Left kidney (tissue), 8 donors: ENCODE measurements at places on chromosomes 2 and 18.

- DNase-seq, result no peak
These were observed 218.7 kb upstream of the PIEZO2 start for GRCh38 chr18:11368020-11368419.

- no peak for DNase-seq
These were observed 65.9 kb downstream of the KCNF1 start for GRCh38 chr2:10977621-10978020.

DNA sequence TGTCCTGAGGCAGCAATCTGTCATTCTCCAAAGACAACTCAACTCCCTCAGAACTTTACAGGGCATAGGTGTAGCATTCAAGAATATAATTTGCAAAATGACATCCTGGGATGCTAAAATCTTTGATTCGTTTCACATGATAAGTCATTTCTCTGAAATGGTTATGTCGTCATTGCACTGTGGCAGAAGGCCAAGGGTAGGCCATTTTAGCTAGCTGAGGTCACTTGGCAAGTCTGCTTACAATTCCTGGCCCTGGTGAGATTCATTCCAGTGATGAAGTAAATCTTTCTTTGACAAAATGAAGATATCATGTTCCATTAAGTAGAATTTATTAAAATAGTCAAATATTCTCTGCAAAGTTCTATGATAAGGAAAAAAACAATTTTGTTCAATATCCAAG lies 1410.3 kb upstream of the LRRTM1 start:
- no peak for DNase-seq

- no peak for DNase-seq
These were observed 266.9 kb downstream of the DYSF start for GRCh38 chr2:71720283-71720560.

GRCh38 chr2:54876764-54877163 lies 153.3 kb downstream of the EML6 start:
- DNase-seq, result no peak

DNA sequence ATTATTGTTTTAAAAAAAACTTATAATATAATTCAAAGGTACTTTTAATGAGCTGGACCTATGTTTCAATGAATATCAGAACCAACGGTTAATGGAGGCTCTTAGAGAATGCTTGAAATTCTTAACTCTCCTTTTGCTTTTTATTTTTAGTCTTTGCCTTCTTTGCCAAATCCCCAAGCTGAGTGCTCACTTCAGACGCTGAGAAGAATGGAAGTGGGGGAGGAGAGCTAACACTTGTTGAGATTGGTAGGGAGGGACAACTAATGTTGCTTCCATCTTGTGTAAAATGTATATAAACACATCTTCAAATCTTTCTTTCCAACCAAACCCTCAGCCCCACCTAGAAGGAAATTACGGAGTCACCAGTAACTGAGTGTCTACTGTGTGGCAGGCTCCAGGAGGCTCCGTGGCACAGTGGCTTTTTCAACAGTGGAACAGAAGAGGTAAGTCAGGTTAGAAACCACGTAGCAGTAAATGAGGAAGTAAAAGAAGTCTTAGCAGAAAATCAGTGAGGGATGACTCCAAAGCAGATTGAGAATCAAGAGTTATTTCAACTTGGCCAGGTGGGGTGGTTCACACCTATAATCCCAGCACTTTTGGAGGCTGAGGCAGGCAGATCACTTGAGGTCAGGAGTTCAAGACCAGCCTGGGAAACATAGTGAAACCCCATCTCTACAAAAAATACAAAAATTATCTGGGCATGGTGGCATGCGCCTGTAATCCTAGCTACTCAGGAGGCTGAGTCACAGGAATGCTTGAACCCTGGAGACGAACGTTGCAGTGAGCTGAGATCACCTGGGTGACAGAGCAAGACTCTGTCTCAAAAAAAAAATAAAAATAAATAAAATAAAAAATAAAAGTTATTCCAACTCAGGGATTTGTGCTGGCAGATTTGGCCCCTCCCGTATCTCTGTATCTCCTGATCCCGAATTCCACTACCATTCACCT lies 45.0 kb upstream of the CREB1 start:
- DNase-seq, result no peak

DNA sequence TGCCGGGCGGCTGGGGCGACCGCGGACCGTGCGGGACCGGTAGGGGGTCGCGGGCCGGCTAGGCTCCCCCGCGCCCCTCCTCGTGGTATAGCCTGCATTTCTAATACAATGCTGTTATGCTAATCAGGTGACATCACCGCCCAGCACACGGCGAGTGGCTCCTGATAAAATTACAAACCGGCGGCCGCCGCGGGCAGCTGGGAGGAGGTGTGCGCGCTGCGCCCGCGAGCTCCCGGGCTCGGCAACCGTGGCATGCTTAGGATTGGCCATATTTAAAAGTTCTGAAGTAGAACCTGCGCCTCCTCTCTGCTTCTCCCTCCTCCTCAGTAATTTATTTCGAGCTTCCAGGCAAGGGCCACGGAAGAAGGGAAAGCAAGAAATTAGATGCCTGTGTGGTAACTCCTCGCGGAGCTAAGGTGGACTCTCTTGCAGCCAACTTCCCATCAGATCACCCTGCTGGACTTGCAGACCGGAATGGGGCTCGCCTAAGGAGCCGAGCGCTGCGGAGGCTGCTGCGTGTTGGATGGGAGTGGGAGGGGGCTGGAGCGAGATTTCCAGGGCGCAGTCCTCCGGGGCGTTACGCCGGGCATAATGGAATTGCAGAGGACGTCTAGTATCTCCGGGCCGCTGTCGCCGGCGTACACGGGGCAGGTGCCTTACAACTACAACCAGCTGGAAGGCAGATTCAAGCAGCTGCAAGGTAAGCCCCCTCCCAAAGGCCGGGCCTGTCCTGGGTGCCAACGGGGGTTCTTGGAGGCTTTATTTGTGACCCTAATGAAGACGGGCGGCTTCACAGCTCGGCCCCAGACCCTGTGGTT lies 102.3 kb downstream of the SPTBN1 start:
- DNase-seq, result no peak

DNA sequence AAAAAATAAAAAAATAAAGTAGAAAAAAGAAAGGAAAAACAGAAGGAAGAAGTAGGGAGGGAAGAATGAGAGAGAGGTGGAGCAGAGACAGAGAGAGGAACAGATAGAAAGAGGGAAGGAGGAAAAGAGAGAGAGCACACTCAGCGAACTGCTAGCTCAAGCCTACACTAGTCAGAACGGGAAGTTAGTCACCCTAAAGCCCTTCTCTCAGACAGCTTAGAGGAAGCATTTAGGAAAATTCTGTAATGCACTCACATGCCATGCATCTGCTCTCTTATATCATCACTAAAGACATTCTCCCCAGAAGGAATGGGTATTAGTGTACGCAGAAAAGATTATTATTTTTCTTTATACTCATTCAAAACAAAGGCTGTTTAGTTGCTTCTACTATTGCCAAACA lies 68.1 kb upstream of the SULT1C3 start:
- DNase-seq, result no peak

DNA sequence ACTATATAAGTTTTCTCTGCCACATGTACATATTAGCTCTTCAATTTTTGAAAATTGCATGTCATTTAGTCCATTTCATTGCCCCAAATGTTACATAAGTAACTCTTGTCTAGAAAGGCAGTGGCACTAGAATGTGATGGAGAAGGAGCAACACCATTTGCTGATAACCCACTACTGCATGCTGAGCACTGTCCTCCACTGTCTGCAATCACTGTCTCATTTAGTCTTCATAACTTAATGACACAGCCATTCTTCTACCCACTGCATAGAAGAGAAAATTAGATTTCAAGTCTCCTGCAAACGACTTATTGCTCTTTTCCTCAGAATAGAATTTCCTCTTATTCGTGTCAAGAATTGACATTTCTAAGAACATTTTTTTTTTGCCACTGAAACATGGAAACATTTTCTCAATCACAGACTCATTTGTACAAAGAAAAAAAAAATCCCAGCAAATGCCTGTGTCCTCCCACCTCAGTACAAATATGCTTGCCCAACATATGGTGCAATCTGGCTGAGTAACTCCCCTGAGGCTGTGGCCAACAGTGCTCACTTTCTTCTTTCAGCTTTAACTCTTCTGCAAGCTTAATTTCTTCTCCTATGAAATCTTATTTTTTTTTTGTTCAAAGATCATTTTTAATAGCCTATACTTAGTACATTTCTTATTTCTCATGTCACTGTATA lies 768.6 kb upstream of the HS6ST1 start:
- DNase-seq, result no peak

DNA sequence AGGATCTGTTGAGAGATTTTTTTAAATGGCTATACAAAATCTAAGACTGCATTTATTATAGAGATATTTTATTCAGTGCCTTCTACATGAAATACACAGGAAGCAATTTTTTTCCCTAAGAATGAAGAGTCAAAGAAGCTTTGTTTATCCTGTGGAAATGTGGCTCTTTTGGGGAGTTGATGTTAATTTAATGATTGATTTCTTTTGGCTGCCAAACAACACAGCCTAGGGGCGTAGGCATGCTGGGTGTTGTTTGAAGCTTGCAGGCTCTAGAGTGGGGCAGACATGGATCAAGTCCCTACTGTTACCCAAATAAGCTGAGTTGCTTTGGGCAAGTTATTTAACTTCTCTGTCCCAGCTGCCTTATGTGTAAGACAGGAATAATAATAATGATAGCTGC lies 21.1 kb upstream of the PLEK start:
- DNase-seq, result no peak

DNA sequence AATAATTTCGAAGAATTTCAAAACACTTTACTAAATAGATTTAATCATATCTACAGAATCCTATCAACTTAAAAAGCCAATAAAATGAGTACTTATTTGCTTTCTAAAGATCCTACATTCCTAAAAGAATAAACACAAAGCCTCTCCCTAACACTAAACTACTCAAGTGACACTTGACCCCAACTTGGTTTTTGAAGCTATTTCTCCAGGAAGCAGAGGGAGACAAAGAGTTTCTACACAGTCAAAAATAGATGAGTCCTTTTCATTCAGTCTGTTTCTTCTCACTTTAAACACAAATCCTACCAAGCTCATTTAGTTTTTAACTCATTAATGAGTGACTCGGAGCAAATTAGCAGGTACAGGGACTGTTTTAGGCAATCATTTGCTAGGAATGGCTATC lies 2.1 kb downstream of the ATL2 start:
- DNase-seq, result peak; percentile 22

DNA sequence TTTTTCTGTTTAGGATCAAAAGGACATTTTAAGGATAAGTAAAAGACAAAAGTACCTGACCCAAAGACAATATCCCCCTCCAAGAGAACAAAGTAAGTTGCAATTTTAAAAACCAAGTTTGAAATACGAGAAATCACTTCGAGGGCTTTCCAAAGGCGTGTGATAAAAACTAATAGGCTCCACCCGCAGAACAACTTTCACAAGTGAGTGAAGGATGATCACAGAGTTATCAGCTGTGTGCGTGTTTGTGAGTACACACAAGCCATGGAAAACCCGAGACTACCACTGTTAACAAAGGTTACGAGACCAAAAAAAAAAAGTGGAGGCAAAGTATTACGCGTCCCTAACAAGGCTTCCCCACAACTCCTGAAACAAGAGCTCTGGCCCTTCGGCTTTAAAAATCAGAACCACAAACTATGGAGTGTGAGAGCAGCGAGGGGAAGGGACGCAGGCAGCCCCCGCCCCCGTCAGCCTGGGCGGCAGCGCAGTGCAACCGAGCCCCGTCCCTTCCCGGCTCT lies 719 bp downstream of the SMAD2 start:
- peak; percentile 51 for DNase-seq

GRCh38 chr2:22867973-22868372 lies 517.0 kb upstream of the KLHL29 start:
- DNase-seq, result peak; percentile 43

GRCh38 chr2:195490319-195490718 lies 166.7 kb upstream of the SLC39A10 start:
- DNase-seq, result no peak
